AG04450 (cell line): ENCODE measurements at places on chromosomes 4 and X.

DNA sequence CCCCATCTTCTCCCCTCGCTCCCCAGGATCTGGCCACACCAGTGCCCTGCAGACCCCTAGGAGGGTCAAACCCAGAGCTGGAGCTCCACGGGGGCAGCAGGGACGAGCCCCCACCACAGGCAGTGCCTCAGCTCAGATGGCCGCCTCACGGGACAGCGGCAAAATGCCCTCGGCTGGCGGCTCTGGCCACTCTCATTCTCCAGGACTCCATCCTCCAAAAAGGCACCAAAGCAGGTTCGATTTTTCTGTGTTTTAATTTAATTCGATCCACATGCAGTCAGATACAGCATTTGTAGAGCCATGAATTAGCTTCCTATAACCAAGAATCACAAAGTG lies 8.3 kb downstream of the FAM53A start:
- DNase-seq: no peak

DNA sequence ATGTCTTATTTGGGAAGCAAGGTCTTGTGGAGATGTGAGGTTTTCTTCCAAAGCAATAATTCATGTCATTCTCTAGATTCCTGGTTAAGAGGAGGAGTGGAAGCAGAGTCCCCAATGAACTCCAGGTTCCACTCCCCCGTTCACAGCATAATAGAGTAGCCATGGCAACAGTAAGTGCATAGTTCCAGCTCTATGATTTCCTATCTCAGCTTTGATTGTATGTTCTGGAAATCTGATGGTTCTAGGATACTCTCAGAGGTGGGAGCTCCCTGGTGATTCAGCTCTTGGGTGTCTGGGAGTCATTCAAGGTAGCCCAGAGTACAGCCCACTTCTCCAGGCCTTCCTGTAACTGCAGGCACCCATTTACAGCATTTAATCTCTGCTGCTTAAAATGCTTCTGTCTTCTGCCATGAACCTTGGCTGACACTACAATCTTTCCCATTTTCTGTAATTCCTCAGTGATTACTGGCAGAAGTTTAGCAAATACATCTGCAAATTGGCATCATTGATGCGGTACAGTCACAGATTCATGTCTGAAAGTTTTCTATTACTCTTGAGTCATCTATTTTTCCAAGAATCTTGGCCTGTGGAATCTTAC lies 242.0 kb downstream of the MAPK10 start:
- DNase-seq: peak; percentile 30

DNA sequence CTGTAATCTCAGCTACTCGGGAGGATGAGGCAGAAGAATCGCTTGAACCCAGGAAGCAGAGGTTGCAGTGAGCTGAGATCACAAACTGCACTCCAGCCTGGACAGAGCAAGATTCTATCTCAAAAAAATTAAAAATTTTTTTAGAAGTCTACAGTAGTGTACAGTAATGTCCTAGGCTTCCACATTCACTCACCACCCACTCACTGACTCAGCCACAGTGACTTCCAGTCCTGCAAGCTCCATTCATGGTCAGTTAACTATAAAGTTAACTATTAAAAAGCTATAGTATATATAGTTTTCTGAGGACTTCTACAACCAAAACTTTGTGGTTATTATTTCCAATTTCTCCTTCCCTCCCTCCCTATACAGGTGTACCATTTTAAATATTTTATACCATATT lies 34.7 kb upstream of the NEUROG2 start:
- peak; percentile 34 for DNase-seq

- no peak for DNase-seq
These were observed 258.7 kb upstream of the SLC7A11 start for GRCh38 chr4:138500869-138501268.

DNA sequence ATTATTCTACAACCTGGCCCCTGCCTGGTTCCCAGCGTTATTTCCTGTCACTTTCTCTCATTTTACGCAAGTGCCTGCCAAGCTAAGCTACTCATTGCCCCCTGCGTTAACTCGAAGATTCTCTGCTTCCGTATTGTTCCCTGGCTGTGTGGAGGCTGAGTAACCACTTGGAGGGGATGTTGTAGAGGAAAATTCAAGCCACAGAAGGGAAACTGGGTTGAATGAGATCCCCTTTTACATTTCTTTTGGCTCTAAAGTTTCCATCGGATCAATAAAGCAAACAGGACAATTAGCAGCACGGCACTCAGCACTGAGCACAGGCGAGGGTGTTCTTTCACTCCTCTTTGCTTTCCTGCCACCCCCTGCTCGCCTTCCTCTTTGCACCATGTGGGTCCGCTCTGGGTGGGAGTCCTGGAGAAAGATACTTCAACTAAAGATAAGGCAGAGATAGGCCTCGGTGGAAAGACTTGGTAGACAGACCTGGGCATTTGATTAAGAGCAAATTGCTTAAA lies 4.2 kb upstream of the TMSB4X start:
- no peak for DNase-seq

DNA sequence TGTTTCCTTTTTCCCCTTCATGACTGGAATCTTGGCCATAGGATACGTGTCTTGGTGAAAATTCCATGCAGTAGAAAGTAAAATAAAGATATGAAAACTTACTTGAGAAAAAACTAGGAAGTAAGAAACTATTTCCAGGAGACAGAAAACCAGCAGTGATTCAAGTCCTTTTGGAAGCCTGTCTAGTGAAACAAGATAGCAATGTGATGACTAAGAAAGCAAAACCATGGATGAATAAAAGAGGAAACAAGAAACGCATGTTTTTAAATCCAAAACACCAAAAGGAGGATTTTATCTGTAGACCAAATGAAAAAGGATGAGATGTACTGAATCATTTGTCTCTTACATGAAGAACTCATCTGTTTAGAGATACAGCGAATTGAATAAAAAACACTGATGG lies 1430.0 kb downstream of the ARAP2 start:
- no peak for DNase-seq

GRCh38 chr4:169869490-169869889 lies 111.7 kb upstream of the HPF1 start:
- DNase-seq: no peak

GRCh38 chr4:81757691-81758090 lies 286.0 kb upstream of the RASGEF1B start:
- DNase-seq: no peak

DNA sequence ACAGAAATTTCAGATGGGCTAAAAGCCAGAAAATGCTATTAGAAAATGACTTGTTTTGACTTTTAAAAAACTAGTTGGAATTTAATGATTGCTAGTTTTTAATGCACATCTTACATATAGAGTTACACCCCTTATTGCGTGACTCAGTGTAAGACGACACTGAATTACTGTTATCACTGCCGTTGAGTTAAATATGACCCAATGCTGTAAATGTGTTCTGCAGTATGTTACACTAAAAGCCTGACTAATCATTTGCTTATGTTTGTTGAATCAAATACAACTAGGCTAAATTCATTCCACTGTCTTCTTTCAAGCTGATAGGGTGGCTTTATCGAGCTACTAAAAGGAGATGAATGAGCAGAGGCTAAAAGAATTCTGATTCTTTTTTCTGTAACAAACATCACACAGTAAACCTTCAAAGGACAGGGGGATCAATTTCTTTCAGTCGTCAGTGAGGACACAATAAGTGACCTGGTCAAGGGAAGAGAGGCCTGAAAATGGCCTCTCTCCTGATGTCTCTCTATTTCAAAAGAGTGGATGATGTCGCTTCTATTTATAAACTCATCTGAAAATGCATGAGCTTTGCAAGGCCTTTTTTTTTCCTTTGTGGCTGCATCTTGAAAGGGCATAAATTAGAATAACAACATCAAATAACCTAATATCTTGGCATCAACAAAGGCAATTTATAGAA lies 142.2 kb upstream of the KCNIP4 start:
- DNase-seq: no peak

GRCh38 chr4:120025516-120025915 lies 41.1 kb downstream of the MAD2L1 start:
- no peak for DNase-seq

DNA sequence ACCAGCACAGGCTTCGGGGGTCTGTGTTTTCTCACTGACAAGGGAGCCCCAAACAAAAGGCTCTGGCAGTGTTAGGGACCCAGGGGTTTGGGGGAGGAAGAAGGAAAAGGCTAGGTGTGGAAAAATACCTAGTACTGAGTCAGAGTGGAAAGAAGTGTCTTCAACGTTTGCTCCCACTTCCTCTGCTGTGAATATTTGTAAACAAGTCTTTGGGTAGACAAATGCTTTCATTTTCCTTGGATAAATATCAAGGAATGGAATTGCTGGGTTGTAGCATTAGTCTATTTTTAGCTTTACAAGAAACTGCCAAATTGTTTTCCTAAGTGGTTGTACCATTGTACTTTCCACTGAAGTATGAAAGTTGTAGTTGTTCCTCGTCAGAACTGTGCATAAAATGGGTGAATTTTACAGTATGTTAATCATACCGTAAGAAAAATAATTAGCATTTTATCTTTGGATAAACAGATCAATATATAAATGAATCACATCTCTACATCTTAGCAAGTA lies 17.4 kb downstream of the COL4A5 start:
- no peak for DNase-seq

GRCh38 chrX:39907964-39908661 lies 189.6 kb downstream of the BCOR start:
- DNase-seq: peak; percentile 84

GRCh38 chrX:65035446-65035770 lies 59.2 kb upstream of the ZC4H2 start:
- DNase-seq: no peak

GRCh38 chr4:33959519-33959918 lies 2284.8 kb downstream of the ARAP2 start:
- no peak for DNase-seq

DNA sequence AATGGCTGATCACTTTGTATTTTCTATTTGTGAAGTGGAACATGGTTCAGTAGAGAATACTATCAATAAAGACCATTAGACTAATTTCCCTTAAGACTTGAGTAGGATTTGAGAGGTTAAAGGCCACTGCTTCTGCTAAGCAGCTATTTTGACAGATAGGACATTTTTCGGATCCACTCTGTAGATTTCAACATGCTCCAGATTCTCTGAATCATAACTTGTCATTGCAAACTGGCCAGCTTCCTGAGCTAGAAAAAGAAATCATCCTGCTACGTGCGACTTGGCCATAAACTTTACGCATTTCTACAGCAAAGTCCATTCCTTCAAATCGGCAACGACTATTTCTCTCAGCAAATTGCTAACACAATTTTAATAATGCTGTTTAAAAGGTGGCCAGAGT lies 55.2 kb downstream of the MGST2 start:
- no peak for DNase-seq

DNA sequence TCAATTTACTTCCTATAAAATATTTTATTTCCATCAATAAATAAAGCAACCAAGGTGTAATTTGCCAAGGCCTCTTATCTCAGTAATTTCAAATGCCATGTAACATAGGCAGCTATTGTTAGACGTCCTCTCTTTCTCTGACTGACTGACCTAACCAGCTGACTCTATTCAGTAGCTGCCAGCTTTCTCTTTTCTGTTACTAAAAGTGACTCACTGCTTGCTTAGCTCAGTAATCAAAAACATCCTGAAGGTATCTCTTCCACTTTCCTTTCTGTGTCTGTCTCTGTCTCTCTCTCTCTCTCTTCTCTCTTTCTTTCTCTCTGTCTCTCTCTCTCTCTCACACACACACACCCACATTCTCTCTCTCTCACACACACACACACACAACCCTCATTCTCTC lies 134.2 kb downstream of the SPOCK3 start:
- no peak for DNase-seq

DNA sequence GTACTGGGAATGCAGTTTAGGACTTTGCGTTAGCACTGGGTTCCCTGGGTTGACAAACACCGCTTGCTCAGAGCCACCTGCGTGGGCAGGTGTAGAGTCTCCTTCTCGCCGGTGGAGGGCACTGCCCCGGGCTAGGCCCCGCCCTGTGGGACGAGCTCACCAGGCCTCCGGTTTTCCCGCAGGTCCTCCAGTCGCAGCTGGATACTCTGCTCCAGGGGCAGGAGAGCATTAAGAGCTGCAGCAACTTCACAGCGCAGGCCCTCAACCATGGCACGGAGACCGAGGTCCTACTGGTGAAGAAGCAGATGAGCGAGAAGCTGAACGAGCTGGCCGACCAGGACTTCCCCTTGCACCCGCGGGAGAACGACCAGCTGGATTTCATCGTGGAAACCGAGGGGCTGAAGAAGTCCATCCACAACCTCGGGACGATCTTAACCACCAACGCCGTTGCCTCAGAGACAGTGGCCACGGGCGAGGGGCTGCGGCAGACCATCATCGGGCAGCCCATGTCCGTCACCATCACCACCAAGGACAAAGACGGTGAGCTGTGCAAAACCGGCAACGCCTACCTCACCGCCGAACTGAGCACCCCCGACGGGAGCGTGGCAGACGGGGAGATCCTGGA lies 49.2 kb upstream of the MND1 start:
- DNase-seq: no peak

GRCh38 chrX:118964252-118964651 lies 10.2 kb upstream of the LONRF3 start:
- no peak for DNase-seq

DNA sequence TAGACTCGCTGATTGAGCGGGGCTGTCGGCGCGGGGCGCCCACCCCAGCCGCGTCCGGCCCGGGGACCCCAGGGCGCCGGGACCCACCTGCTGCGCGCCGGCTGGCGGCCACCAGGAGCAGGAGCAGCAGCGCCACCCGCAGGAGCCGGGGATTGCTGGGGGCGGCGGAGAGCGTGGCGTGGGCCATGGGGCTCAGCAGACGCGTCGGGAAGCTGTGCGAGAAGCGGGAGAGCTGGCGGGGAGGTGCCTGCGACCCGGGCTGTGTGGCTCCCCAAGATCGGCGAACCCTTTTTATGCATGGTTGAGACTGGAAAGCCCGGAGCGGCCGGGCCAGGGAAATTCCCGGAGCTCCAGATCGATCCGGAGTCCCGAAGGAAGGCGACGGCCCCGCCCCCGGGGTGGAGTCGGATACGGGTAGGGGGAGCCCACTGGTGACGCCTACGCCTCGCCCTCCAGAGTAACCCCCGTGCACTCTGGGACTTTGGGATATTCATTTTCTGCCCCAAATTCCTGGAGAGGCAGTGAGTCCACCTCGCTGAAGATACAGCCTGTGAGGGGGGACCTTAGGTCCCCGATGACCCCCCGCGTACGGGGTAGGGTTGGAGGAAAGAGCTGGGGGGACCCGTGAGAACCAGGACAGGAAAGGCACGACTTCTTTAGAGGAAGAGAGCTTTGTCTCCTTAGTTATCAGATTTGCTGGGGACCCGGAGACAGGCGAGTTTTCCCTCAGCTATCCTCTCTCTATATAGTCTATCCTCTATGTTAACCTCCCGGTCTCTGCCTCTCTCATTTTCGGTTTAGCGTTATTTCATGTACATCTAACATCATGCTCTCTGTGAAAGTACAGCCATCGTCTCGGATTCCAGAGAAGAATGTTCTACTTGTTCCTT lies at the start of gene CXCL3:
TSS of gene CXCL3 (minus strand) at position 265 of the 890 bp plus-strand sequence. CDS start at position 187, 78 bp downstream.
- DNase-seq: no peak

- DNase-seq: no peak
These were observed 113.7 kb upstream of the TSPAN5 start for GRCh38 chr4:98771959-98772632.
